ENCODE measurements at places on chromosomes 4 and X.

DNA sequence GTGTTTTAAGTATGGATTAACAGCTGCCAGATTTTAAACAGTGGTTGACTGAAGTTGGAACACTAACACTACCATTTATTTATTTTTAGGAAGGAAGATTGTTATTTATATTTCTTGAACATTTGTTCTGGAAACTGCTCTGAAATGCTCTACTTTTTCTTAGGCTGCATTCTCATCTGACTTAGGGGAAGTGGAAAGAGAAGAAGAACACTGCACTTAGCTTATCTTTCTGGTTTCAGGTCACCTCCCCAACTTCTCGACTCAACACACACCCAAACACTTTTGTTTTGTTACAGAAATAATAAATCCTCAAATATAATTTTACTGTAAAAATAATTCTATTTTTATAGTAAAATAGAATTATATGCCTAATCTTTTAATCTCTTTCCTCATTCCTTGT is 18.6 kb downstream of the BLTP1 start:
- DNase-seq: no peak

DNA sequence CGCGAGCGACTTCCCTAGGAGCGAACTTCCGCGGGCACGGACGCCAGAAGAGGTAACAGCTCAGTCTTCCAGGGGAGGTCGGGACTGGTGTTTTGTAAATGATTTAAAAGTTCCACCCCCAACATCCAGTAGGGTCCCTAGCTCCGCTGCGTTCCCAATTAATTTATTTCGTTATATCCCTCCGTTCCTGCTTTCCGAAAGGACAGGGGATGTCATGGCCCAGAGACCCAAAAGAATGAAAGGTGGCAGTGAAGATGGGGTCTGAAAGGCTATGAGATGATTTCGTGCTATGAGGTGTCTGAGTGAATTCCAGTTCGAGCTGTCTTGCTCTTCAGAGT is 373 bp upstream of the SMIM43 start:
- no peak for DNase-seq

DNA sequence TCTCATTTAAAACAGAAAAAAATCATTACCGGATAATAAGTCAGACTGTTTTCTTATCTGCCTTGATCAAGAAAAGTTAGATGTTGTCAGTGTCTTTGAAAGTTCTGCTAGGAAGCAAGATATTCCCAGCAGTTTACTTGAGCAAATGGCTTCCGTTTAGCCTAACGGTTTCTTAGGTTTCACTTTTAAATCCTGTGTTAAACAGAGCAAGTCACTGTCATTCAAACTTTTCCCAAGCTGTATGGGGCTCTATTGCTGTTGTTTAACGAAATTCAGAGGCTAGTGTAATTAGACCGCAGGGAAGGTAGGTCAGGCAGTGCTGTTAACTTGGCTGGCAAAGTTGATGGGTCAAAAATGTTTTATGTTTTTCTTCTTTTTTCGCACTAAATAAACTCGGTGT is 80.3 kb upstream of the NEIL3 start:
- no peak for DNase-seq

DNA sequence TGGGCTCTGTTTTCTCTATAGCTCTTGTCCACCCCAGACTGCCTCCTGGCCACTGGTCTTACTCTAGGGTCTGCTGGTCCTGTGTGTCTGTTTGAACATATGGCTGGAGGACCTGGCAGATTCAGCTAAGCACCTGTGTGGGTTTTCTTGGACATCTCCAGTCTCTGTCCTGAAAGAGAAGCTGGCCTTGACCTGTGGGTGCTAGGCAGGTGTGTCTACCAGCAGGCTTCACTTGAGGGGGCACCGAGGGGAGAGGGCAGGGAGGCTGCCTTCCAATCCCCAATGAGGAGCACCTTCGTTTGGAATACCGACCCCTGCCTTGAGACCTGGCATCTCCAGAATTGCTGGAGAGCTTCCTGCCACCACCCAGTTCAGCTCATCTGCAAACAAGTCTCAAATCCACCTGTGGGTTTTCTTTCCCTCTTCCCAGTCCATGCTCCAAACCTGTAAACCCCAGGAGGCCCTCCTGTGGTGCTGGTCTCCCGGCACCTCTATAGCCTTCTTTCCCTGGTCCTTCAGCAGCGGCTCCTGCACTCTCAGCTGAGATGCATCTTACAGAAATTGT is 45.2 kb downstream of the HTRA3 start:
- DNase-seq: peak; percentile 25

GRCh38 chr4:67446811-67447210 is 98.5 kb downstream of the CENPC start:
- DNase-seq: no peak

GRCh38 chr4:22531311-22532019 is 15.6 kb upstream of the ADGRA3 start:
- DNase-seq: no peak

DNA sequence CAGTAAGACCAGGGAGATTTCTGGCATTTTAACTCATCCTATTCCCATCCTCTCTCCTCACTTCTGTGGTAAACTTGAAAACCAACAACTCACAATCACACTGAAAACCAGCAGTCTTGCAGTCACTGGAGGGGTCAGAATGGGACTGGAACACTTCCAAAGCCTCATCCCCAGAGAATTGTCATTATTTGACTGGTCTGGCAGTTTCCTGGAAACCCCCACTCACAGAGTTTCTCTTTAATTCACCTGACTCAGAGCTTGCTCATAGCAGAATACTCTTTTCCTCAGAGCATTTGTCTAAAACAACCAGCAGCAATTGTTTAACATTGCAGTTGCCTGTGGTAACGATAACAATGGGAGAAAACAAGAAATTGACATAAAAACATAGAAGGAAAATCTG is 7.3 kb upstream of the RAB9B start:
- no peak for DNase-seq

DNA sequence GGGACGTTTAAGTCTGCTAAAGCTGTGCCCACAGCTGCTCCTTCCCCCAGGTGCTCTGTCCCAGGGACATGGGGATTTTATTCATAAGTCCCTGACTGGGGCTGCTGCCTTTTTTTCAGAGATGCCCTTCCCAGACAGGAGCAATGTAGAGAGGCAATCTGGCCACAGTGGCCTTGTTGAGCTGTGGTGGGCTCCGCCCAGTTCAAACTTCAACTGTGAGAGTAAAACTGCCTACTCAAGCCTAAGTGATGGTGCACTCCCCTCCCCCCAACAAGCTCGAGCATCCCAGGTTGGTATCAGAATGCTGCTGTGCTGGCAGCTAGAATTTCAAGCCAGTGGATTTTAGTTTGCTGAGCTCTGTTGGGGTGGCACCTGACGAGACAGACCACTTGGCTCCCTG is 1371.4 kb downstream of the ADGRL3 start:
- no peak for DNase-seq

DNA sequence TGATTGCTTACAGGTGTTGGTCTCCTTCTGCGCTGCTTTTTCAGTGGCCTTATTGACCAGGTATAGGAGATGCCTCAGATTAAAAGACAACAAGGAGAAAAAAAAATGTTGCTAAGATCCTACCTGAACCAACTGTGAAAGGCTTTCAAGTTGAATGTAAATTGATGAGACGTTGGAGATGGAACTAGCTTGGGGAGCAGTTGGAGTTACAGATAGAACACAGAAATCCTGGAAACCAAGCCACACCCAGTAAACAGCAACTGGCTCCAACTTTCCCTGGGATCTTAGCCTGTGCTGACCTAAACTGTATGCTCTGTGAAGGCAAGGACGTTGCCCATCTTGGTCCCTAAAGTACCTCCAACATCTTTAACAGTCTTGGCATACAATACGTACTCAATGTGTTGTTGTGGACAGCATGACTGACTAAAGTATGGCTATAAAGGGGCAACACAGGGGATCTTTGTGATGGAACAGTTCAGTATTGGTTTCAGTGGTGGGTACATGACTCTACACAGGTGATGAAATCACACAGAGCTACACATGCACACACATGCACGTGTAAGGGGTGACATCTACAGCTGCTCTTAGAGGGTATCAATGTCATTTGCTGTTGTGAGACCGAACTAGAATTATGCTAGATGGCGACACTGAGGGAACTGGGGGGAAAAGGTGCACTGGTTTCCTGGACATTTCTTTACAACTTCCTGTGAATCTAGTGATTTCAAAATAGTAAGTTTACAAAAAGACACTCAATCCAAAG is 22.3 kb downstream of the GAB3 start:
- DNase-seq: no peak

DNA sequence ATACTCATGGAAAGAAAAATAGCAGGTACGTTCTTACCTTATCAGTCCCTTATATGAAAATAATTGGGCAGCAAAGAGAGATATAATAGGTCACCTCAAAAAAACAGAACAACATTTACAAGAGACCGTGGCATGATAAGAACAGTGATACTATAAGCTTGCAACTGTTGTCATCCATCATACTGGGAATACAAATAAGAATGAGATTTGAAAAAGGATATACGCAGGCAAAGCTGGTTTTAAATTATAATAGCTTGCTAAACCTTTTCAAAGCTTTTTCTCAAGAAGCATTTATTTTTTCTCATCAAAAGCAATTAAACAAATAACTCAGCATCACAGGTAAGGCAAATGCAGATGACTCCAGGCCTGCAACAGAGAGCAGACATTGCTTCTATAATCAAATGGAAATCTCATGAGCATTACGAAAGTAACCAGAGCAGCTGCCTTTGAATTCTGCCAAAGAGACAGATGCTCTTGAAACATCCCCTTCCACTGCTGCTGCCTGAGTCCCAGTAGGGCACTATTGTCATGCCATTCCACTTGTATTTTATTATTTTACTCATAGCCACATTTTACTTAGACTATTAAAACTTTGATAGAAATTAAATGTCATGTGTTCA is 620.6 kb upstream of the GNPDA2 start:
- no peak for DNase-seq

DNA sequence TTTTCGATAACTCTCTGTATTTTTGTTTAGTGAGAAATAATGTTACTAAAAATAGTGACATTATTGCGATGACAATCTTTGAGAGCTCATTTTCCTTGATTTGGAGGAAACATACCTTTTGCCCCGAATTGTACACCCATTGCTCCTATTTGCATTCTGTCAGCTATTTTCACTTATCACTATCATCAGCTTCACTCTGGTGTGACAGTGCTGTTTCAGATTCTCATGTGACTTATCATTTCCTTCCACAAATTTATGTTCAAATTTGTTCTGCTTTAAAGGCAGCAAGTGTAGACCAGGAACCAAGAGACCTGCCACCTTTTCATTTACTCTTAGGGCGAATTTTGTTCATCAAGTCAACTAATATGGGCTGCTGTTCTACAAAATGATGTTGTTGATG is 179.4 kb downstream of the RBM46 start:
- DNase-seq: no peak
